ENCODE measurements at places on chromosomes 13 and 19.

GRCh38 chr13:52158629-52159158 is 703 bp downstream of the NEK3 start:
- no peak for DNase-seq

GRCh38 chr19:44627631-44628030 is 14.3 kb downstream of the IGSF23 start:
- no peak for DNase-seq

GRCh38 chr19:50654882-50655281 is 5.6 kb downstream of the C19orf81 start:
- no peak for DNase-seq

GRCh38 chr13:35994131-35994966 is 136.8 kb downstream of the DCLK1 start:
- no peak for DNase-seq

GRCh38 chr19:50688766-50689165 is 30.8 kb downstream of the SHANK1 start:
- DNase-seq: no peak

- no peak for DNase-seq
Observed at GRCh38 chr19:19444681-19445155, 39.2 kb downstream of the GATAD2A start.

DNA sequence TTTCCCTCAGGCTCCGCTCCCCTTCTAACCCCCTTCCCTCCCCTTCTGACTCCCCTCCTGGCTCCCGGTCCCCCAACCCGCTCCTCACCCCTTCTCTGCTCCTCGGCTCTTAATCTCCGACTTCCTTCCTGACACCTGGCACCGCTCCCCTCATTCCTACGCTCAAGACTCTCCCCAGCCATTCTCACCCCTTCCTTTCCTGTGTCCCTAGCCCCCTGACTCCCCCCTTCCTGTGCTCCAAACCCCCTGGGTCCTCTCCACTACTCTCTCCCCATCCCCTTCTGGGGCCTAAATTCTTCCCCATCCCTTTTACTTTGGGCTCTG is 658 bp downstream of the CLPP start:
- no peak for DNase-seq

GRCh38 chr19:7376151-7376852 is 27.6 kb downstream of the ARHGEF18 start:
- no peak for DNase-seq

DNA sequence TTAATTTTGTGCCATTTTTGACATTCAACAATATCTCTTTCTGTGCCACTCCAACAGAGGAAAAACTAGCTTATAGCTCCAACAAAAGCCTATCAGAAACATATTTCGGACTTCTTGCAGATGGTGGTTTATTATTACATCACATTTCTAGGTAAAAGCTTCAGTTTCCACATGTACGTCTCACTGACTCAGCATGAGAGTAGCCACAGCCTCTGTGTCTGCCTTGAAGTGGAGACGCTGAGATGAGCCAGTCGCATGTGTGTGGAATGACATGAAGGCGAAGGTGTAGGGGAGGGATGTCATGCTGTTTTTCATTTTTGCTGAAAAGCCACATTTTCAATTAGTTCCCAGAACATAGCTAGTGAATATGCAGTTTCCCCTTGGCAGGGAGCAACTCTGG is 598.6 kb downstream of the EFNB2 start:
- no peak for DNase-seq

- DNase-seq: no peak
Observed at GRCh38 chr13:36841391-36841790, 22.4 kb downstream of the RFXAP start.

GRCh38 chr13:31946091-31946770 is 85.3 kb upstream of the FRY start:
- DNase-seq: no peak

DNA sequence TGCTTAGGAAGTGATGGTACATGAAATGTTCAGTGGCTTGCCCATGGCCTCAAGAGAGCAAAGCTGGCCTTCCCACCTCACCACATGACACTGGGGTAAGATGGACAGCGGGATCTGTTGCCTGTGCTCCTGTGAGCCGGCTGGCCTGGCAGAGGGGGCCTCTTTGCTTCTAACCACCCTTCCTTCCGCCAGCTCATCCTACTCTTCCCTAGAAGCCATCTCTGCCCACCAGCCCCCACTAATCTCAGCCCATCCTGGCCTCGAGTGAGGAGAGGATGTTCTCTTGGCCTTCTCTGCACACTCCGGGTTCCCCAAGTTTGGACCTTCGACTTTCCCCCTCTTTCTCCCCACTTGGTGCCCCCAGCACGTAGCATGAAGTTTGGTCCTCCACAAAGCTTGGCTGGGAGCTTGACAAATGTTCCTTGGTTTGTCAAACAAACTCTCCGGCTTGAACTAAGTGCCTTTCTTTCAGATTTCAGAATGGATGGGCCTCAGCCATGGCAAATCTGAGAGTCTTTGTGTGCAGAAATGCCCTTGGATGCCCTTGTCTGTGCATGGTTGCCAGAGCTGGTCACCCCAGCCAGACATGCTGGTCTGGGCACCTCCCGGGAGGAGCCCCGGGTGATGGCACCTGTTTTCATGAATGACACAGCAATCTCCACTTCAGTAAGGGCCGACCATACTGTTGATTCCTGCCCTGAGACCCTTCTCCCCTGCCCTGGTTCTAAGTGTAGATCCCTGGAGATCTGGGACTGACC is 145.5 kb downstream of the URI1 start:
- no peak for DNase-seq

DNA sequence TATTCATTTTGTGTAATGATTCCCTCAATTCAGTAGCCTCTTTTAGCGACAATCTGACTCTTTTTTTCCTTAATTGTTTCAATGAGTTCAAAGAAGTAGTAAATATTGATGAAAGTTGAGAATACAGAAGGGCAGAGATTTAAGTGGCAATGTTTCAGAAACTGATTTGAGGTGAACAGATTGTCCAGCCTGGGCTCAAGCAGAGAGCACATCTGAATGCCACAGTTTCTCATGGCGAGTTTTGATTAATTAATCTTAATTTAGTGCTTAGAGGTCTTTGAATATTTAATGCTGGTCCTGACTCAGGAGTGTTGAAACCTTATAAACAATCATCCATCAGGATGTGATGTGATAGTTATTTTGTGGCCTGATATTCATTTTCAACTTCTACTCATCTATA is 890.7 kb upstream of the SLITRK6 start:
- no peak for DNase-seq

GRCh38 chr13:27605610-27606200 is 14.6 kb downstream of the LNX2 start:
- DNase-seq: no peak

- no peak for DNase-seq
Observed at GRCh38 chr13:24625331-24625731, 54.9 kb upstream of the ATP12A start.

GRCh38 chr13:27965740-27966640 is 3.1 kb downstream of the CDX2 start:
- no peak for DNase-seq

DNA sequence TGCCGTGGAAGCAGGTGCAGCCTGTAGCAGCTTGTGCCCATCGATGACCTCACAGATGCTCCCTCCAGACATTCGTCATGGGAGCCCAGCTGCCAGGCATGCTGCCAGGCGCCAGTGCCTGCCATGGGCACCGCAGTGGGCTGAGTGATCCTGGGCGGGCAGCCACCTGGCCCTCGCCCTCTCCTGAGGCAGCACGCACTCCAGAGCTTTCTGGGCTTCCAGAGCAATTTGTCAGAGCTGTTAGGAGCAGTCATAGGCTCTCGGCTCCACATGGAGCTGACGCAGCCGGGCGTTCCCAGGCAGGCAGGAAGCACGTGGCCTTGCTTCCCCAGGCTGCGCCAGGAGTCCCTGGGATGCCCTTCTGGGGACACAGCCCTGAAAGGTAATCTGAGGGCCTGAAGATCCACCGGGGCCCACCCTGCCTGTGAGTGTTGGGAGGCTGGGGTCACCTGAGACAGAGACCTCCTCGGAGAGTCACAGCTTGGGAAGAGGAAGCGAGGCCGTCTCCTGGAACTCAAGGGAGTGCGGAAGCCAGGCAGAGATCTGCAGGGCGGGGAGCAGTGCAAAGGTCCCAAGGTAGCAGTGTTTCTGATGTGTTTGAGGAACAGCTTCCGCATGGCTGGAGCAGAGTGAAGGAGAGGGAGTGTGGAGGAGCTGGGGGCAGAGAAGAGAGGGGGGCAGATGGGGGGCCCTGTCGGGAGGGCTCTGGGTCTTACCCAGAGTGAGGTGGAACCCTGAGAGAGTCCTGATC is 50.6 kb downstream of the DPF1 start:
- DNase-seq: no peak

- no peak for DNase-seq
Observed at GRCh38 chr13:41344358-41344757, 33.3 kb downstream of the NAA16 start.

GRCh38 chr19:19775891-19776205 is 42.9 kb upstream of the ZNF14 start:
- DNase-seq: no peak

DNA sequence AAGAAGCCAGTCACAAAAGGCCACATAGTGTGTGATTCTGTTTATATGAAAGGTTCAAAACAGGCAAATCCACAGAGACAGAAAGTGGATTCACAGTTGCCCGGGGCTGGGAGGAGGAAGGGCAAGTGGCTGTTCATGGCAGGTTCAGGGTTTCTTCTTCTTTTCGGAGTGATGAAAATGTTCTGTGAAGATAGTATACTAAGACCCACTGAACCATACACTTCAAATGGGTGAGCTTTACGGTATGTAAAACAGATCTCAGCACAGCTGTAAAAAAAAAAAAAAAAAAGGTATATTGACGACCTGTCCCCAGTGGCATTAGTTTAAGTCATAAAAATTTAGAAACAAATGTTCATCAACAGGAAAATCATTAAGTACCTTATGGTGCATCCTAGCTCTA is 32.2 kb downstream of the RFX2 start:
- no peak for DNase-seq

DNA sequence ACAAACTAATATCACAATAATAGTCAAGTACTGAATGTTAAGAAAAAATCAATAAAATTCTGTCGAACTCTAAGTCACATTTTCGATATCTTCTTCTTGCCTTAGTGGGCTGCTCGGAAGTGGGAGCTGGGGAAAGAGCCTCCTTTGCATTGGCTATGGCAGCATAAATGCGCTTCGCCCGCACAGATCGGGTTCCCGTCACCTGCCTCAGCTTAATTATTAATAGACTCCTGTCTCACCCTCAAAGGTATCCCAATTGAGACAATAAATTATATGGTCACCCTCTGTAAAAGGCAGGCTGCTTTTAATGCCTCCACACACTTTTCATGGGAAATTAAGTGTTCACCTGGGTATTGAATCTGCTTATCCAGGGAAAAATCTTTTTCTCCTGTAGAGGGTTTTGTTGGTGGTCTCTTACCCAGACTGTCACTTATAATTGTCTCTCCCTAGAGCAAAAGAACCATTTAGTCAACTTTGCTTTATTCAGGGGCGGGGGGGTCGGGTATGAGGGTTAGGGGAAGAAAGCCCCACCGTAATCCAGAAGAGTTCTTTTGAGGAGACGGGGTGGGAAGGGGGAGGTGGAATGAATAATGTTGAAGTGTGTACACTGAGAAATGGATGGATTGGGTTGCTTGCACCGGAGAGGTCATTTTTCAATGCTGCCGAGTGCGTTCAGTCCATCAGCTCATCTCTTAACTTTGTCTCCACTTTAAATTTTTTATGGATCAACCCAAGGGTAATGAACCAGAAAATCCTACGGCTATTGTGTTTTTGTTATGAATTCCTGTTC is 682.6 kb upstream of the SGCG start:
- no peak for DNase-seq

DNA sequence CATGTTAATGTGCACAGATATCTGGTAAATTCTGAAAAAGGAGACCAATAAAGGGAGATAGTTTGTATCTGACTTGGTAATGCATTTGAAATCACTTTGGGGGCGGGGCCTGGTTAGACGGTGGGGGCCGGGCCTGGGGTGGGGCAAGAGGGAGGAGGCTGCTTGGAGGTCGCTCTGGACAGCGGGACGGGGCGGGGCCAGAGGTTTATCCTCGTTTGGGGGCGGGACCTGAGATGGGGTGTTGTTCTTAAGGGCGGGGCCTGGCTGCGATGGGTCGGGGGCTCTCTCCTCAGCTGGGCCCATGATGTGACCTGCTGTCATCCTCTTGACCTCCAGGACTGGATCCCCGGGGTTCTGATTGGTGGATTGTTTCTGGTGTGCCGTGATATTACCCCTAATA is 4.9 kb upstream of the ZNF808 start:
- no peak for DNase-seq

DNA sequence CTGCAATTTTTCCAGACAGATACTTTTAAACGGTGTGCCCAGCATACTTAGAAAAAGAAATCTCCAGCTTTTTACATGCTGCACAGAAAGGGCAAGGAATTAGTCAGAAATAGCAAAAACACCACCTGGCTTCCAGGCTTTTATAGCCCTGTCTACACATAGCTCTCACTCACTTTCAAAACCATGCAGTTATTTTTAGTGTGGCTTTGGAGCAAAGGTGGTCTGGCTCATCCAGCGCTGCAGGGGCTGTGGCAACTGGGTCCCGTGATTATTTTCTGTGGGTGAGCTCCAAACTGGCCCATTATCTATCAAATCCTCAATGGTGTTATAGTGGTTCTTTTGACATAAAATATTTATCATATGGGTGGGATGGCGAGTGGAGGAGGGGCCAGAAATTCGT is 57.0 kb downstream of the COL4A2 start:
- DNase-seq: no peak

DNA sequence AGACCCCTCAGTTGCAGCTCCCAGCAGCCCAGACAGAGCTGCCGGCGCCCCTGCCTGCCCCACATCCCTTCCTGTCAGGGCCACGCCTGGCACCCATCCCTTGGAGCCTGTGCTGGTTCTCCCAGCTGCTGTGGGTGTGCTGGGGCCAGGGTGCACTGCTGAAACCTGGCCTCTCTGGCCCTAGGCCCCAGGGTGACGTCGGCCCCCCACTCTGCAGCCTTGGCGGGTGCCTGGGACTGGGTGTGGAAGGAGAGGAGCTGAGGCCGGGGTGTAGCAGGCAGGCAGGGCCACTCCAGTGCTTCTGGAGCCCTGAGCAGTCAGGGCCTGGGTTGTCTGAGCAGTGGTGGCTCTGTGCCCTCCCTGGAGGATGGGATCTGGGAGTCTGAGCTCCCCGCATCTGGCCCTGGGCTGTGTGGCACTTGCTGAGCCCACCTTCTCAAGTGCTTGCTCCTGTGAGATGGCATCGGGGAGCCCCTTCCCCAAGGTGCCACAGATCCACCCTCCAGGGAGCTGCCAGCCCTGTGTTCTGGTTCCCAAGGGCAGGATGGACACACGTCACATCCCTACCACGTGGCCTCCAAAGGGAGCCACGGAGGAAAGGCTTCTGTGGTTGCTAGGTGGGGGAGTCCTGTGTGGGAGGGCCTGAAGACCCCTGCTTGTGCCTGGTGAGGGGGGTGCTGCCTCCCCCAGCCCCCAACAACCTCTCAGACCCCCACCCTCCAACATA is 5.2 kb downstream of the PLEKHJ1 start:
- no peak for DNase-seq

All from T-helper 22 cell (primary cell).